ENCODE measurements at places on chromosomes 6 and 20.

DNA sequence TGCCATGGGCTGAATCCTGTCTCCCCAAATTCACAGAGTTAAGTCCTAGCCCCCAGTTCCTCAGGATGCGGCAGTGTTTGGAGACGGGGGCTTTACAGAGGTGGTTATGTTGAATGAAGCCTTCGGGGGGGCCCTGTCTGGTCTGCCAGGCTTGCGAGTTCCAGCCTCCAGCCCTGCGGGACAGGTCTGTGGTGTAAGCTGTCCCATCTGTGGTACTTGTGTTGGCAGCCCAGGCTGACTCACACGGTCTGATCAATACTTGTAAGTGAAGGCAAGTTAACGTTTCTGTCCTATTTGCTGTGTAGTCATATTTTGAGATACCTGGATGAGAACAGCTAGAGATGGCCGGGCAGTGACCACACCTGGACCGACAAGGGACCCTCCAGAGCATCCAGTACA lies 51.8 kb upstream of the GPR31 start:
- DNase-seq, result no peak

DNA sequence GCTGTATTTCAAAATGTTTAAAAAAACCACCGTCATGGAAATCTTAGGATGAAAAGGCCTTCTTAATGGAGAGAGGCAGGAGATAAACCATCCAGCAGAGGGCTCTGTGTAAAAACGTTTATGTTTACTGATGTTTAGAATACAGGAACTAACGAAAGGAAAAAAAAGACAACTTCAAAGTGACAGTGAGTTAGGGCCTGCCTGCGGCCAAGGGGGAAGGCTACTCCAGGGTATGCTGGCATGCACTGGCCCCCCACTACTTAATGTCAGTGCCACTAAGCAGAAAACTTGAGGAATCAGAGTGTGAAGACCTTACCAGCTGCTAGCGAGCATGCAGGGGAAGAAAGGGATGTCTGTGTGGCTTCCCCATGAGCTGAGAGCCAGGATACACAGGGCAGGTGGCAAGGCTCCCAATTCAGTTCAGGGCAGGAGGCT lies 47.7 kb downstream of the AKAP7 start:
- DNase-seq, result no peak

GRCh38 chr20:57660922-57661745 lies 40.9 kb upstream of the ZBP1 start:
- no peak for DNase-seq

DNA sequence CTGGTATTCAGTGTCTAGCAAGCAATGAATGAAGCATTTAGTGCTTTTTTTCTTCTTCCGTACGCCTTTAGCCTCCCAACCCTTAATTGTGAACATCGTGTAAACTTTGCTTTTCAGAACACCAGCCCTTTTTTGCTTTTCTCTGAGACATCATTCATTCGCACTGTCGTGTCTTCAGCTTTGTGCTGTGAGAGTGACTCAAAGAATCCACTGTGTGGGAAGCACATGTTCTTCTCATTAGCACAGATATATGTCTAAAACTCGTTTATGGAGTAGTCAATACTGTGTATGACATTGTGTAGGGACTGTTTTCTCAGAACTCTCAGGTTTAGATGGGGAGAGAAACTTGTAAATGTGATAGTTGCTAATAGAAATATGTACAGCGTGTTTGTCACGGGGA lies 279.1 kb downstream of the FARS2 start:
- no peak for DNase-seq

DNA sequence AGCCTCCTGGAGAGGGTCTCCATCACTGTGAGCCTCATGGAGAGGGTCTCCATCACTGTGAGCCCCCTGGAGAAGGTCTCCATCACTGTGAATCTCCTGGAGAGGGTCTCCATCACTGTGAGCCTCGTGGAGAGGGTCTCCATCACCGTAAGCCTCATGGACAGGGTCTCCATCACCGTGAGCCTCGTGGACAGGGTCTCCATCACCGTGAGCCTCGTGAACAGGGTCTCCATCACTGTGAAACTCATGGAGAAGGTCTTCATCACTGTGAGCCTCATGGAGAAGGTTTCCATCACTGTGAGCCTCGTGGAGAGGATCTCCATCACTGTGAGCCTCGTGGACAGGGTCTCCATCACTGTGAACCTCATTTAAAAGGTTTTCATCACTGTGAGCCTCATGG lies 140.0 kb downstream of the ERMARD start:
- no peak for DNase-seq

DNA sequence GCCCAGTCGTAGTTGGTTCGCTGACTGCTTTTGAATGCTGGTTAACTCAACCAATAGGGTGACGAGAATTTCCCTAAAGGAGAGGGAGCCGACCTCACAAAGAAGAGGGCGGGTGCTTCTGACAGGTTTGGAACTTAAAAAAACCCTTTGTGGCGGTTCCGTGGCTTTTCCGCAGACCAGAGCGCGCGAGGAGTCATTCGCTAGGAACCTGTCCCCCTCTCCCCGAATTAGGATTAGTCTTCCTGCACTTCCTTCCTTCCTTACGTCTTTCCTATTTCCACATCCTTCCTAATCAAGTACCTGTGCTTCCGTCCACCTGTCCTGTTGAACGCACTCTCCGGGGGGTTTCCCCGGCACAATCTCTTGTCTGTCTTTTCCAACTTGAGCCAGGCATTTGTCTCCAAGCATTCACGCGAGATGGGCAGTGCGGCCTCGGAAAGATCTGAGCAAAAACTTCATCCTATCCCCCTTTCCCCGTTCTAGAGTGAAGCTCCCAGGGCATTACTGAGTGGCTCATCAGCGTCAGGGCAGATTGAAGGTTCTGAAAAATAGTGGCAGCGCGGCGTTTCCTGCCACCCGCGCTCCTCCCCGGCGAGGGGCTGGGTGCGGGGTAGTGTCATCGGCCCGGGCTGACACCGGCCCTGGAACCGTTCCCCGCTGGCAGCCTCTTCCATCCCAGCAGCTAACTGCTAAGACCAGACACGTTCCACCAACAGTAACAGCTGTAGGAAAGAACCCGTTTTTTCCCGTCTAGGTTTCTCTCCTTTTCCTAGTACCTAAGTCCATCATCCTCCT lies 1.5 kb upstream of the STXBP5 start:
- DNase-seq, result peak; percentile 78

DNA sequence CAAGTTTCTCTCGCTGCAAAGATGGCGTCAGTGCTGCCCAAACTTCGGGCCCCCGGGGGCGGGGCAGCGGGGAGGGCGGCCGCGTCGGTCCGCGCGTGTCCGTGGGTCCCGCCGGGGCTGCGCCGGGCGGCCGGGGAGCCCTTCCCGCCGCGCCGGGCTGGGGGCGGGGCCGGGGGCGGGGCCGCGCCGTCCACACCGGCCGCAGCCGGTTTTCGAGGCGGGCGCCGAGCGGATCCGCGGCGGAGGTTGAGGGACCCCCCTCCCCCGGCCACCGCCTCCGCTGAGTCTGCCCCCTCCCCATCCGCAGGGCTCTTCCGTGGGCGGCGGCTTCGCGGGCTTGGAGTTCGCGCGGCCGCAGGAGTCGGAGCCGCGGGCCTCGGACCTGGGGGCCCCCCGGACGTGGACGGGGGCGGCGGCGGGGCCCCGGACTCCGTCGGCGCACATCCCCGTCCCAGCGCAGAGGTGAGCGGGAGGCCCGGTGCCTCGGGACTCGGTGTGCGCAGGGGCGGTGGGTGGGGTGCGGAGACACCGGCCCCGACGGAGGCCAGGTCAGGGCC lies 572 bp downstream of the SLC2A4RG start:
- peak; percentile 69 for DNase-seq

DNA sequence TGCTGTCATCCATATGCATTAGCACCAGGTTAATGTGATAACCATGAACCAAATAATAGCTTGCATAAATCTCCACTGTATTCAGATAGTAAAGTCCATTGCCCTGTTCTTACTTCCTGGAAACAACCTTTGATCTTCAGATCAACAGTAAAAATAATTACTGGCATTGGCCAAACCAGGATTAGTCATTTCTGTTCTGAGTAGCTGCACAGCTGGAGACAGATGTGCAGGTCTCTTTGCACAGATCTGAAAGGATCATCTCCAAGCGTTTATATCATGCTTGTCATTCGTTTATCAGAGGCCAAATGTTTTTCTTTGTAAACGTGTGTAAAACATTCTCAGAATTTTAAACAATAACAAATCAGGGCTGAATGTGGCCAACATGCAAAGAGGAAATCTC lies 134.4 kb upstream of the HMGCLL1 start:
- DNase-seq, result no peak

GRCh38 chr6:114419175-114419574 lies 76.4 kb upstream of the HS3ST5 start:
- DNase-seq, result no peak

GRCh38 chr6:4506792-4507191 lies 269.4 kb upstream of the CDYL start:
- DNase-seq, result no peak

DNA sequence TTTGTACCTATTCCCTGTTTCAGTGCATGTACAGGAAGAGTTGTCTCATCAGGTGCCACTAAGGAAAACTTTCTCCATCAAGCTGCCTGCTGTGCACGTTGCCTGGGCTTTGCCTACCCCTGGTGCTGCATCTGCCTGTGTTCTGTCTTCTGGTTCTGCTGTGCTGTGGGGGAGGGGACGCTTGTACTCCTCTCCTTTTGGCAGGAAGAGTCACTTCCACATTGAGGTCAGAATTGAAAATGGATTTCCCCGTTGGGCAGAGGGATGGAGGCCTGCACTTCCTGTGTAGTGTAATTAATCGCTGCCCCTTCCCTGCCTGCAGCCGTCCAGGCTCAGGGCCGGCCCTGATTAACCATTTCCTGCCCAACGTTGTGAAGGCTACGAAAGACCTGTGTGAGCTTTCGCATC lies 153.3 kb downstream of the SCML4 start:
- DNase-seq, result no peak
